ENCODE measurements at places on chromosomes 16 and 17.

DNA sequence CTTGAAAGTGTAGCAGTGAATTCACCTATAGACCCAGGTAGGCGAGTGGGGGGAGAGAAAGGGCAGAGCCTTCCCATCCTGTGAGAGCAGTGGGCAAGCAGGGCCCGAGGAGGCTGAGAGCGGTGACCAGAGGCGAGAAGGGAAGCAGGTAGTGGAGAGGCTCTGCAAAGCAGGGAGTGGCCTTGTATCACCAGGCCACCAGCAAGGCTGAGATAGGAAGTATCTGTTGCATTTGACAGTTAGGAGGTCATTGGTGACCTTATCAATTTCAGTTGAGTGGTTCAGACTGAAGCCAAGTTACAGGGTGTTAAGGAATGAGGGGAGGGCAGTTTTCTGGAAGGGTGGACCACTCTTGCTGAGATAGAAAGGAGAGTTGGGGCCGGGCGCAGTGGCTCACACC lies 10.7 kb upstream of the HSD3B7 start:
- DNase-seq: no peak

- no peak for DNase-seq
Measured at GRCh38 chr16:87949071-87949744, 2.0 kb upstream of the BANP start.

- peak; percentile 87 for DNase-seq
Measured at GRCh38 chr16:29825145-29826044, 5.1 kb downstream of the MVP start.

DNA sequence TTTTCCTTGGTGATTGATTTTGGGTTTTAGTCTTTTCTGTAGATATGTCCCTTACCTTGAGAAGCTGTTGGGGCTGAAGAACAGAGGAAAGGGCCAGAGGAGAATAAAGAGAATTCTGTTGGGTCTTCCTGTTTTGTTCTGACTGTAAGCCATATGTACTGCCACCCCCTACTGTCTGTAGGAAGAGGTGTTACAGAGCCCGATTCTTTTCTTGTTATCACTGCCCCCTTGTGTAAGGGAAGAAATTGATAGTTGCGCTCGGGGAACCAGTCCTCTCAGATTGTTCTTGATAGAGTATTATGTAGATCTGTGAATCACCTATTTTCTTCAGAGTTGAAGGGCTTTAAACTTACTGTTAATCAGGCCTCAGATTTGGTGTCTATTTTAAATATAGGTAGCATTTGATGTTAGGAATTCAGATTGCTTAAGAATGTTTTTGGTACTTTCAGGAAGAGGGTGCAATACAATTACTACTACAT lies 2.4 kb downstream of the TANC2 start:
- peak; percentile 82 for DNase-seq

DNA sequence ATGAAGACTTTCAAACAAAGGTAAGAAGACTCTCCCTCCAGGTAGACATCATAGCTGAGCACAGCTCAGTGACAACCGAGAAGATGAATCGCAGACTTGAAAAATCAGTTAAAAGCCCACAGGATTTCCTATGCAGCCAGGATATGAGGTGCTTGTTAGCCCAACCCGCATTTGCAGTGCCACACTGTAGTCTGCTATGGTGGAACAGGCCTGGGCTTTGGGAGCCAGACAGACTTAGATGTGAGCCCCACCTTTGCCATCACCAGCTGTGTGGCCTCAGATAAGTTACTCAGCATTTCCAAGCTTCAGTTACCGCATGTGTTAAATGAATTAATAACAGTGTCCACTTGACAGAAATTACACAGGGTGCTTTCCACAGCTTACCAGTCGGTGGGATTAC lies 204.4 kb upstream of the HS3ST3A1 start:
- no peak for DNase-seq

- peak; percentile 38 for DNase-seq
Measured at GRCh38 chr16:56789360-56789759, 59.4 kb downstream of the NUP93 start.

- DNase-seq: peak; percentile 65
Measured at GRCh38 chr16:1961651-1962067, 2.3 kb downstream of the NDUFB10 start.

DNA sequence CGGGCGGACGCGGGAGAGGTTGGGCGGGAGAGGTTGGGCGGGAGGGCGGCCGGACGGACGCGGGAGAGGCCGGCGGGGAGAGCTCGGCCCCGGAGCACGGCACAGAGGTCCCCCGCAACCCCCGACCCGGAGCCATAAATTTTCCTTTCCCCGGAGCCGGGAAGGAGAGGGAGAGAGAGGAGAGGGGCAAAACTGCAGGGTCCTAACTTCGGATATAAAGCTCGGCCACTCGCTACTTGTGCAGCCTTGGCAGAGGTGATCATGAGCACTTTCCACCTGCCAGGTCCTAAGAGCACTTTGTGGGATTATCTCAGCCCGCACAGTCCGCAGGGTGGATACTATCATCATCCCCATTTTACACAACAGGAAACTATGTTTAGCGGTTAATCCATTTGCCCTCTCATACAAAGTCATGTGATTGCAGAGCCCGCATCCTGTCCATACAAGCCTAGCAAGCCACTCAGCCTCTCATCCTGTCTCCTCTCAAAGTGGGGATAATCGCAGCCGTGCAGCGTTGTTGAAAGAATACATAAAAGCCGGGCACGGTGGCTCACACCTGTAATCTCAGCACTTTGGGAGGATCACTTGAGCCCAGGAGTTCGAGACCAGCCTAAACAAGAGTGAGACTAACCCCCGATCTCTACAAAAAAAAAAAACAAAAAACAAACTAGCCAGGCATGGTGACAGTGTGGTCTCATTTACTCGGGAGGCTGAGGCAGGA lies 780 bp upstream of the DCAKD start:
- peak; percentile 84 for DNase-seq

GRCh38 chr16:84785843-84786581 lies 33.8 kb upstream of the CRISPLD2 start:
- no peak for DNase-seq
